Activated T-helper 1 cell treated with anti-CD3 and anti-CD28 coated beads, Interleukin-12 subunit alpha, Interleukin-12 subunit beta, Interleukin-2, Interleukin-4 antibody, amounts not matched to agents 30 ng/mL and 10 ng/mL and 1 ng/mL, durations not matched to agents 14 hours and 24 hours and 36 hours (primary cell): ENCODE measurements at places on chromosomes 11 and 22. TPM values are rescaled to one million over a fixed set of nuclear protein-coding genes. Genes with fewer than 3 reads are reported as not detected.

MS4A12 gene
- total RNA-seq = not detected in 2 replicates

C11orf65 gene
- total RNA-seq = 0.57 and 0.64 TPM in 2 replicates

C1QTNF5 gene
- not detected in 2 replicates for total RNA-seq

KCNJ5 gene
- 0.12 TPM in 1 of 2 replicates, not detected in the other for total RNA-seq
